Activated effector memory CD4-positive, alpha-beta T cell treated with anti-CD3 and anti-CD28 coated beads, Interleukin-2, amount 50 U/mL, for 16 hours (primary cell): ENCODE measurements at places on chromosomes 1 and 21.

DNA sequence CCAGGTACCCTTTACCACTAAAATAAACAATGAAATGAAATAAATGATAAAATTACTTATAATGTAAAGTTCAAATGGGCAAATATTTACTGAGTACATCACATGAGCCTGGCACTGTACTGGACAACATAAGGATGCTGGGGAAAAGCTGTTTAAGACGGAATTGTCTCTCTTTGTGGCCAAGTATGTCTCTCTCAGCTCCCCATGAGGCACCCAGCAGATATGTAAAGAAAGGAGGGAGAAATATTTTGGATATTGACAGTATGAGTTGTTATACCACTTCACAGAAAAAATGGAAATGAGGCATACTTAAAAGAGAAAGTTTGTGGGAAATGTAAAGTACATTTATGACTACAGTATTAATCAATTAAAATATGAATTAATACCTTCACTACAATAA, 1.0 kb upstream of the TNFSF4 start:
- no peak for DNase-seq

DNA sequence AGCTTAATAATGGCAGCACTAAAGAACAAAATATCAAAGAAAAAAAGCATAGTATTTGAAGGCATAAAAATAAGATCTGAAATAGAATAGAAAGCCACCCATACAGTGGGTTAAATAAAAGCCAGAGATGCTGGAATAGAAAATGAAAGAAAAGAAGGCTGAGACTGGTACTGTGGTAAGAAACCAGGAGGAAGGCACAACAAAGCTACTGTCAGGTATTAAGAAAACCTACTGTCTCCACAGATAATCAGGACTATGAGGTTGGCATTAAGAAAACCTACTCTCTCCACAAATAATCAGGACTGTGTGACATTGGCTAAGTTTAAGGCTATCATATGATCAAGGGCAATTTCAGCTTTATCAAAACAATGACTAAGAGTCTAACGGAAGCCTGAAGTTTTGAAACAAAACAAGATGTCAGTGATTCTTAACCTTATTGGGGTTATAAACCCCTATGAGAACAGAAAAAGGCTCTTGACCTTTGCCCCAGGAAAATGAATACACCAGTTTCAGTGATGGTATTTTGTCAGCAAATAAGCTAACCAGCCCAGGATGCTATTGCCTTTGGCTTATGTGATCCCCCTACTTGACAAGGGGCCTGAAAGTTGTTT, 24.4 kb downstream of the MCOLN2 start:
- DNase-seq = no peak

DNA sequence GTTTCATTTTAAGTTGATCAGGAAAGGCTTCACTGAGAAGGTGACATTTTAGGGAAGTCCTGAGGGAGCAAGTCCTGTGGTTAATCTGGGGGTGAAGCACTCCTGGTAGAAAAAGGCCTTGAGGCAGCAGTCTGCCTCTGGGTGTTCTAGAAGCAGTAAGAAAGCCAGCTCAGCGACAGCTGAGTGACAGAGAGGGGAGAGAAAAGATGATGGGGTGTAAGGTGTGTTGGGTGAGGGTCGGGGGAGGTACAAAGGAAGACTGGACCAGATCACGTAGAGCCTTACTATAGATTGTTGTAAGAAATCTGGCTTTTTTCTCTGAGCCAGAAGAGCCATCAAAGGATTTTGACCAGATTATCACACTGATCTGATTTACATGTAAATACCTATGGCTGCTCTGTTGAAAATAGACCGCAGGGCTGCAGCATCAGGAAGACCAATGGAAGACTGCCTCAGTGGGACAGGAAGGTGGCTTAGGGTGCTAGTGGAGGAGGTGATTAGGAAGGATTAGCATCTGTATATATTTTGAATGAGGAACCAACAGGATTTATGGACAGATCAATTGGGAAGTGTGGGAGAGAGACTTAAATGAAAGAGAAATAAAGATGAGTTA, 131.2 kb downstream of the CDC7 start:
- no peak for DNase-seq

DNA sequence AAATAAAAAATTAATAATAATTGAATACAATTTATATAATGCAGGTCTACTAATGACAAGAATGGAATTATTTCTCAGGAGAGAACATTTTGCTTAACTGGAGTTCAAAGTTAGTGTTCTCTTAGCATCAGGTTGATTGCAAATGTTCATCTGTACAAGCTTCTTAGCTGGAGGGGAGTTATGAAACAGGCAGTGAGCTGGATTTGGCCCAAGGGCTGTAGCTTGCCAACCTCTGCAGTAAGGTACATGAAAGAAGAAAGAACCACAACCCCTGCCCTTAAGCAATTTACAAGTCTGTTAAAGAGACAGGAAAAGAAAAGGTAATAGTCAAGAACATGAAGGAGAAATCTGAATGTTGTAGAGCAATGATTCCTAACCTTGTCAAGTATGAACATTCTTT, 17.0 kb downstream of the LPGAT1 start:
- DNase-seq = no peak

DNA sequence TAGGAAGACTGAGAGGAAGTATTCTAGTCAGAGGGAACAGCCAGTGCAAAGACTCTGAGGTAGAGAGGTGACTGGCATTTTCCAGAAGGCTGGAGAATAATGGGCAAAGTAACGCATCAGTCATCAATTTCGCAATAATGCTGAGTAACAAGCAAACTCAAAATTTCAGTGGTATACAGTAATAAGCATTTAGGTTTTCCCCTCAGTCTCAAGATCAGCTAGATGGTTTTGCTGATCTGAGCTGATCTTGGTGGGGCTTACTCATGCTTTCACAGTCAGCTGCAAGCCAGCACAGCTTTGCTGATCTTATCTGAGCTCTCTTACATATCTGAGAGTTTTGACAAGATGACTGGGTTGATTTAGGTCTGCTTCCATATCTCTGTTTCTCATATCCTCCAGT, 108.7 kb downstream of the TSEN15 start:
- DNase-seq = peak; percentile 70

- no peak for DNase-seq
Observed at GRCh38 chr1:205442051-205442725, 13.7 kb downstream of the BLACAT1 start.

DNA sequence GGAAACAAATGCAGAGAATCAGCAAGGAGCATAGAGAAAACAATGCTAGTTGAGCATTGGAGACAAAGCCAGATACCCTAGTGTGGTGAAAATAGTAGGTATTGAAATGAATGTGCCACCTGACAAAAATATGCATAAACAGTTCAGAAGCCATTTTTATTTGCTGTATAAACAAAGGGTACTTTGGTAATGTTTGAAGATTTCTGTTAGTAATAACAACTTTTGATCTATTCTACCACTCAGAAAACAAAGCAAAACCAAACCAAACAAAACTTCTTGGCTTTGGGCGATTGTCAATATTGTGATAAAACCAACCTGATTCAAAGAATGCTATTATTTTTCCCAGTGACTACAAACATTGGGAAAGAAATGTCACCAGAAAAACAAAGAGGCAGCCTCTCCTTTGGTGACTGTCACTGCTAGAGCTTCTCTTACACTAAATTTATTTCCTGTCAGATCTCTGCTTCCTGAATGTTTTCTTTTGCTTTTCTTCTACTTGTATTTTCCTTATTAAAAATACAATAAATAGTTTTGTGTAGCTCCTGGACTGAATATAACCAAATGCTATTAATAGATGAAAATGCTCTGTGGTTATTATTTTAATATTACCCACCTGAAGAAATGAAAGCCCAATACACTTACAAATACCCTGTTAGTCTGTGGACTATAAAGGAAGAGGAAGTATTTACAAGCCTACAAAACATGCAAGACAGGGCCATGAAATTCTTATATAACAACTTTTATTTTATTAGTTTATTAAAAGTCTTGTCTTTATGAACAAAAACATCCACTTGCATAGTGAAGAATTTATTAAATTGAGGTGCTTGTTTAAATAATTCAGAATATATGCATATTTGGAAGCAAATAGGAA, 5.7 kb downstream of the ATP6V1G3 start:
- no peak for DNase-seq

DNA sequence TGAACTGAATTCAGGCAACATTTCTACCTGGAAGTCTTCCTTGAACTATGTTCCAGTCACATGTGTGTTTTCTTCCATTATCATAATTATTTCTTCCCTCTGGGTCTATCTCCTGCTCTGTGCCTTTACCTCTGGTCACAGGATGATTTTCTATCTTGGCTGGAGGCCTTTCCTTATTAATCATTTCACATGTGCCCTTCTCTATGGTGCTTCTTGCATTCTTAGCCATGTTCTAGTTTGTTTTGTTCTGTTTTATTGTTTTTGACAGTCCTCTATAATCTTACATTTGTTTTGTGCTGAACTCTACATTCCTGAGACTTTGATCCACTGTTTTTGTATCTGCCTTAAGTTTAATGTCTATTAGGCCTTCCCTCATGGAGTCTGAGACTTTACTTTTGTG, 51.0 kb downstream of the SGIP1 start:
- DNase-seq = no peak

DNA sequence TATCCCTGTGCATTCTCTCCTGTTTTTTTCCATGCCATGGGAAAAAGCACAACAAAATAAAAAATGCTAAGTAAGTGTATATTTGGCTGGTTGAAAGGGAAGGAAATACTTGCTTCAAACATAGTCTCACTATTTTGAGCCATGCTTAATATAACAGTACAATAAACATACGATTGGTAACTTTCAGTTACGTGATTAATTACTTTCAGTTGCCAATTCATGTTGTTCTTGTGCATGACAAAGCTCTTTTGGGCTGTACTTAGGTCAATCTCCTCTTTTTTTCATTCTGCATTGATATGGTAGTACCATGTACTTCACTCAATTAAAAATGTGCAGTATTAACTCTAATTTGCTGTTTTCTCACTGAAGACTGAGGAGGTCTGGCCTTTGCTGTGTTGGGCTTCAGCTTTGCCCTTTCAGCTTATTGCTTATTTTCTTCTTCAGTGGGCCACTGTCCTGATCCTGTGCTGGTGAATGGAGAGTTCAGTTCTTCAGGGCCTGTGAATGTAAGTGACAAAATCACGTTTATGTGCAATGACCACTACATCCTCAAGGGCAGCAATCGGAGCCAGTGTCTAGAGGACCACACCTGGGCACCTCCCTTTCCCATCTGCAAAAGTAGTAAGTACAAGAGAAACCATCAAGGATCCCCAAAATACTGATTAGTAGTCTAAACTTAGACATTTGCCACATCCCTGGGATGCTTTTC, 2.7 kb downstream of the C4BPB start:
- no peak for DNase-seq

DNA sequence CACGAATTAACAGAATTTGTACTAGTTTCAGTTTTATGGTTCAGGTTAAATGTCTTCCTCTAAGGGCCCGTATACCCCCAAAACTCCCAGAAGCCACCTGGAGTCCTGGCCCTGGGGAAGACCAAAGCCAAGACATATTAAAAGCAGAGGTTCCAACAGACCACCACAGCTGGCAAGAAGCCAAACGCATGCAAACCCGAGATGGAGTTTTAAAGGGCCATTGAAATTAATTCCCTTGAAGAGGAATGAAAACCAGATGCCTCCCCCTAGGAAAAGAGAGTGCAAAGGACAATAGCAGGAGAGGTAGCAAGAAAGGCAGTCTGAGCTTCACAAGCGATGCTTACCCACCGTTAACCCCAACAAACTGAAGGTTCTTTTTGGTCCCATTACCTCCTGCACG, 48.1 kb downstream of the KANK4 start:
- DNase-seq = no peak

GRCh38 chr1:110021285-110021684, 13.1 kb upstream of the STRIP1 start:
- DNase-seq = no peak

DNA sequence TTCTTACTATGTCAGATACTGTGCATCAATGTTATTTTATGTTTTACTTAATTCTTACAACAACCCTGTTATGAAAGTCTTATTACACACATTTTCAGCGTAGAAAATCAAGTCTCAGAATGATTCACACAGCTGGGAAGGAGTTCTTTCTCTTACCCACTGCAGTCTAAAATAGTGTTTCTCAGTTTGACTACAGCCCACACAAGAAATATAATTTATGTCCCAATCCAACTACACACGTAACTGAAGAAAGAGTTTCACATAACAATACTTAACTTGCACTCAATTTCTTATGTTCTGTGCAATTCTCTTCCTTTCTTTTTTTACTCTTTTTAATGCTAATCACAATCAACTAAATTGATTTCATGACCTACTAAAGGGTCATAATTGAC, 252.8 kb upstream of the ADGRL2 start:
- DNase-seq = no peak

- DNase-seq = no peak
Observed at GRCh38 chr1:203547771-203548421, 53.9 kb downstream of the OPTC start.

DNA sequence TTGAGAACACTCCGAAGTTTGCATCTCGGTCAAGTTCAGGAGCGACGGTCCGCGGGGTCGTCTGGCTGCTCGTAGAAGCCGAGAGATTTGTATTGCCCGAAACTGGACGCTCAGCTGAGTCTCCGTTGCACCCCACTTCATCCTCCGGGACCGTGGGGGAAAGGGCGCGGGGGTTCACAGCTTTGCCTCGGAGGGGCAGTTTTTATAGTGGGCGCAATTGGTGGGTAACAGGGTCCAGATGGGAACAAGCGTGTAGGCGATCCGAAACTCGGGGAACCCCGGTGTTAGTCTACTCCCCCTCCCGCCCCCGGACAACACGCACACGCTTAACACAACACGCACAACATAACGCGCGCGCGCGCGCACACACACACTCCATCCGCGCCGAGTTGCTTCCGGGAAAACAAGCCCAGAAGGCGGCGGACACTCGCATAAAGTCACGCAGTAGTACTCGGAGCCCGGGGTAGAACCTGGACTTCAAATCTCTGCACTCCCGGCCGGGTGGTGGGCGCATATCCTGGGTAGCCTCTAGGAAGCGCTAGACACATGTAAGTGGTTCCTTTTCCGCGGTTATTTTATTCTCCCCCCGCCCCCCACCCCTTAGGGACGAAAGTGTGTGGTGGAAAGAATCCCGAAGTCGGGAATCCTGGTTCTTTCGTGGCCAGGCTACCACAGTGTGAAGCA, 1.1 kb upstream of the JUN start:
- DNase-seq = peak; percentile 93

DNA sequence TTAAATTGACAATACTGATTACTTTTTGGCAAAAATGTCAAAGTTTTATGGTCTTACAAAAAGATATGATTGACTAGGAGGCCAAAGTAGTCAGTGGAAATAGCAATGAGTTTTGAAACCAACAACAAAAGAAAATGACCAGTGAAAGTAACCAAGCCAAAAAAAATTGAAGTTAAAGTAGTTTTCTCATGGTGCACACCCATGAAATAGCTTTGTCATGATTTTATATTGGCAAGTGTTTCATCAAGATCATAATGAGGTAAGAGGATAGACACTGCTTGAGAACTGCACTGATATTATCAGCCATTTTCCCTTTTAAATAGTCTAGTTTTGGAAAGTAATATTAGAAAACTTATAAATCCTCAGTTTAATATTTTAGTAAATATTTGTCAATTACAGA, 206.2 kb upstream of the ADAMTS5 start:
- DNase-seq = no peak

DNA sequence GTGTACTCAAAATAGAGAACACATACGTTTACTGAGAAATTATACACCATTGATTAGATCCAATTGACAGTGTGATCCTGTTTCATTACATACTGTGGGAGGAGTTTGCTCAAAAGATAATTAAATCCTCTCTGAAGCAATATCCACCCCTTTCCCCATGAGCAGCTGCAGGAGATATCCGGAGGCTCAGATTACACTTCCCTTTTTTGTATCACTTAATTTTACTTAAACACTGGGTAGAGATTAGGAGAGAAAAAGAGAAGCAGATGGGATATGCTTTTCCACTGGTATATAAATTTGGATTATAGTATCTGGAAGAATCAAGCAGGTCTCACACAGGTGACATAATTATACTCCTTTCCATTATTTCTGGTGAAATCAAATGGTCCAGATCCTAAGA, 333.3 kb upstream of the ZRANB2 start:
- no peak for DNase-seq
